Activated naive CD4-positive, alpha-beta T cell treated with anti-CD3 and anti-CD28 coated beads, Interleukin-2, amount 50 U/mL, for 72 hours (primary cell): ENCODE measurements at places on chromosomes 12 and 14.

- peak; percentile 56 for DNase-seq
These were observed 55.2 kb downstream of the FOS start for GRCh38 chr14:75333606-75334548.

DNA sequence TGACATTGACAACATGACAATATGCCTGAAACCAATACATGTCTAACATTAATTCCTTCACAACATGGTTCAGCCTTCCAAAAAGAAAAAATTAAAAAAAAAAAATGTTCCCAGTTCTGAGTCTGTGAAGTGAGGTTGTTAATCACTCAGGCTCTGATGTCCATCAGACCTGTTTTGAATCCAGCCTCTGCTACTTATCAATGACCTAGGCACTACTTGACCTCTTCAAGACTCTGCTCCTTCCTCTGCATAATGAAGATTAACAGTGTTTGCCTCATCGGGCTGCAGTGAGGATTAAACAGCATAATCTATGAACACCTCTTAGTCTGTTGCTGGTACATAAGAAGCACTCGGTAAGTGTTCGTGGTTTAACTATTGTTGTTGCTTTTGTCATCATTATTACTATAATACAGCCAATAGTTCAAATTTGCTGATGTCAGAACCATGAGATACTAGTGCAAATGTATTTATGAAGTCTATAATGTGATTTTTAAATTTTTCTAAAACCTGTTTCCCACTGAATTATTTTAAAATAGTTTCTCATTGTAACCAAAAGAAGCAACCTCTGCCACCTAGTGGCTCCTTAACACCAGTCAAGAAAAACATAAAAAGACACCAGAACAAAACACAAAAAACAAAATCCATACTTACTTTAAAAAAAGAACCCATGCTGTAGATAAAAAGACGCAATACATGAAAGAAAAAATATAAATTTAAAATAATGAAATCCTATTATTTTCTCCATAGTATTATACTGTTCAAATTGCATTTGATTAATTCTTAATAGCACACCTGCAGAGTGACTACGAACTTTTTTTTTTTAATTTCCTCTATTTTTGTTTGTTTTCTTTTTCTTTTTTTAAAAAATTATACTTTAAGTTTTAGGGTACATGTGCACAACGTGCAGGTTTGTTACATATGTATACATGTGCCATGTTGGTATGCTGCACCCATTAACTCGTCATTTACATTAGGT is 20.3 kb upstream of the TMX1 start:
- no peak for DNase-seq

DNA sequence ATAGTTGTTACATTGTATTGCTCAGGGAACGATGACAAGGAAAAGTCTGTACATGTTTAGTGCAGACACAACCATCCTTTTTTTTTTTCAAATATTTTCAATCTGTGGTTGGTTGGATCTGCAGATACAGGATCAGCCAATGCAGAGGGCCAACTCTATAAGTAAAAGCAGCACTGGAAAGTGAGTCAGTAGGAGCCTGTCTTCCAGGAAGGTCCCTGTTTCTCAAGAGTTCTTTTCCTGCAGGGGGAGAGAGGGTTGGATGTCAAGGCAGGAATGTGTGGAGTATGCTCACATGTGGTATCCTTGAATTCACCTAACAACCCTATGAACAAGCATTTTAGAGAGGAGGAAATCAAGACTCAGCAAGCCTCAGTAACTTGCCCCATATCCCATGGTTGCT is 409.1 kb downstream of the NPAS3 start:
- DNase-seq, result no peak

DNA sequence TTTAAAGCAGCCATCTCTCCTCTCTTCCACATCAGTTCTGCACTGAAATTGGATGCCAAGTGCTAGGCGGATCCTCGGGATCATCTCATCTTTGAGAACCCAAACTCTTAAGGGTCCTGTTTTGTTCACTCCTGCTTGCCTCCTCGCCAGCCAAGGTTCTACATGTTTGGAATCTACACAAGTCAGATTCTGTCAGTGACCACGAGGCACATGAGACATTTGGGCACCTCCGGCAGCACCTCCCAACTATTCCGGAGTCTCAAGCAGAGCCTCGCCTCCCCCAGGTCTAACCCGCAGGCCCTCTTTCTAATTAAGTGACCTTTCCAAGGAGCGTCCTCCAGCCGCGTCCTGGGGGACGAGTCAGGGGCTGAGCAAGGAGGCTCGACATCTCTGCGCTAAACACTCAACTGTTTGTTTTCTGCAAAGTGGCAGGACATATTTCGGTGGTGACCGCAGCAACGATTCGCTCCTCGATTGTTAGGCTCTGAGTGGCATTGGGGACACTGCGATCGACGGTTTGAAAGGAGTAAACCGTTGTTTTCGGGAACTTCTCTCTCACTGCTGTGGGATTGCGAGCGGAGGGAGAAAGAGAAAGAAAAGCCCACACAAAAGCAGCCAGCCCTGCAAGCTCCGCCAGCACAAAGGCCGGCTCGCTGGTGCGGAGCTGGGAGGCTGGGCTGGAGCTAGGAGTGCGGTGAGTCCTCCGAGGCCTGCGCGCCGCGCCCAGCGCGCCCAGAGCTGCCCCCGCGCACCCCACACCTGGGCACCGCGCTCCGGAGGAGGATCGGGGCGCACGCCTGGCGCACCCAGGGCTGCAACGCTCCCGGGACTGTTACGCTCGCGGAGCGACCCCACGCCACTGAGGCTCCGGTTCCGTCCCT is 640 bp downstream of the ARMH4 start:
- no peak for DNase-seq

GRCh38 chr14:77467801-77468200 is 9.9 kb downstream of the AHSA1 start:
- no peak for DNase-seq

GRCh38 chr12:81043979-81044740 is 33.7 kb upstream of the ACSS3 start:
- no peak for DNase-seq
